ENCODE measurements at places on chromosomes 3 and 15.
A peak's percentile ranks its signal among the peaks of the same experiment; 100 is the strongest.

DNA sequence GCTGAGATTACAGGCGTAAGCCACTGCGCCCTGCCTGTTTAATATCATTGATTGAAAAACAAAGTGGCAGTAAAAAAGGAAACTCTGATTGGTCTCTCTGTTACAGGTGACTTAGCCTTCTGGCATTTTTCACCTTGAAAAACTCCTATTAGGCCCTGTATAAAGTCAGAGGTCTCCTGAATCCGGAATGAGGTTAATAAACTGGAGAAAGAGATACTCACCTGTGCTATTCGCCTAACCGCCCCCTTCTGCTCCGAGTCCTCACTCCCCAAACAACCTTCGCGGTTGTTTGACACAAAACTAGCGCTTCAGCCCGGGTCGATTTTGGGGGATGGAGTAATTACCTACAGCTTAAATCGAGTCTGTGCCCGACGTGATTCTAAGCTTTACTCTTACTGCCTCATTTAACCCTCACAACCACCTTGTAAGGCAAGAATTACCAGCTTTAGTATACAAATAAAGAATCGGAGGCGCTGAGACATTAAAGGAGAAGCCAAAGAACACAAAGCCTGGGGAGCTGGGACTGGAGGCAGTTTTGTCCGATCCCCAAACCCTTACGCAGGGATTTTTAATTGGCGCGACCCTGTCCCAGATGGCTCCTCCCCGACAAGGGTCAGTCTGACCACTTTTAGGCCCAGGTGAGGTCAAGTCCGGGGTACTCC lies 441 bp downstream of the CEP70 start:
- DNase-seq: no peak

- no peak for DNase-seq
These were observed 57.9 kb downstream of the CHSY1 start for GRCh38 chr15:101193806-101194545.

DNA sequence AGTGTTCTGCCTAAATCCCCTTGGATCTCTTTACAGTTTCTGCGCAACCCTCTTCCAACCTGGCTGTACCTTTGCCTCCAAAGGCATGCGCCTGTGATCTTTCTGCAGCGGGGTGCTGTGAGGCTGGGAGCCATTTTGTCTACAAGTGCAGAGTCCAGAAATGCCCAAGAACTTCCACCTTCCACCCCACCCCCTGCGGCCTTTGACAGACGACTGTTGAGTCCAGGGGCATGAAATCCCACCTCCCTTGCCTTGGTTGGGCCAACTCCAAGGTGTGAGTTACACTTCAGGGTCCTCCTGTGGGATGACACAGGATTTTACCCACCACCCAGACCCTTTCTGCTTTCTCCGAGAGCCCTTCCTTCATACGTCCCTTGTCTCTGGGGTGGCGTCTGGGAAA lies 24.1 kb downstream of the HRH1 start:
- no peak for DNase-seq

DNA sequence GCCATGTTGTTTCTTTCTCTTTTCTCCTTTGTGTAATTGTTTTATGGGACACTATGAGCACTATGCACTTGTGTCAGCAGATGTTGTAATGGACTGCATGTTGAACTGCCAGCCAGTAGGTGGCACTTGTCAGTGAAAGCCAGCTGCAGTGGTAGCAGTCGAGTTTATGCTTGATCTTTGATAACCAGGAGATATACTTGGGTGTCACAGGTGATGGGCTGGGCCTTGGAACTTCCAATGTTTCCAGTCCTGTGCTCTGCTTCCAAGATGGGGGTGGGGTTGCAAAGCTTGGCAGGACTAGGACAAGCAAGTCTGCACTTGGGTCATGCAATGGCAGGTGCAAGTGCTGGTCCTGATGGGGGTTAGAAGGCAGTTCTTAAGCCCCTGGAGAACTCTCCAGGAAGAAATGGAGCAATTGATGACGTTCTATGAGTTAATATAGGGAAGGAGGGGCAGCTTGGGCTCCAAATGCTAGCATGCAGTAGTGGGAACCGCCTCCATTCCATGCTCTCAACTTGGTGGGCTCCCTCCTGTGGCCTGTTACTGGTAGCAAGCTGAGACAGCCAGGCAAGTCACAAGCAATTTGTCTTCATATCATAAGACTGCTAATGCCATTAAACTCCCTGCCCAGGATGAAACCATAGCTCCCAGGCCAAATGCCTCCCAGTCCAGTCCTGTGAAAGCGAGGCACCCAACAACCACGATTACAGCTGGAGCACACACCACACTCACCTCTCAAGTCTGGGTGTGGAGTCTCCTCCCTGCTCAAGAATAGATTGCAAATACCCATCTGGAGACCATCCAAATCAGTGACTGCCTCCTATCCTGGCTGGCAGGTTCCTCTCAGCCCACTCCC lies 287.2 kb downstream of the CGGBP1 start:
- DNase-seq: no peak

DNA sequence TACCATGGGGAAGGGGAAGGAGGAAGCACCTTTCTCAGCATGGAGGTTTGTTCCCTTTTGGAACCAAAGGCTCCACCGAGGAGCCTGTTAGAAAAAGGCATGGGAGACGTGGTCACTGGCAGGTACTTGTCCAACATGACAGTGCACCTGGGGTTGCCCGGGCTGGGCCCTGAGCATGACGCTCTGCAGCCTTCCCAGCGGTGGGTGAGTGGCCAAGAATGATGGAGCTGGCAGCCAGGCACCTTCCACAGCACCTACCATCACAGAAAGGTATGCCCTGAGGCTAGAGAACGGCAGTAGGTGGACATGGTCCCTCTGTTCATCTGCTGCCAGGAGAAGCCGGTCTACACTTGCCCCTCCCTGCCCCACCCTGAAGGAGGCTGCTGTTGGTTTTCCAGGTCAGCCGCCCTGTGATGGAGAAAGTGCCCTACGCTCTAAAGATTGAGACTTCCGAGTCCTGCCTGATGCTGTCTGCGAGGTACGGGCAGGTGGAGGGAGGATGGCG lies 29.0 kb upstream of the NR2C2 start:
- DNase-seq: no peak

GRCh38 chr3:107308716-107309115 lies 68.5 kb upstream of the CCDC54 start:
- DNase-seq: no peak

- no peak for DNase-seq
These were observed 100.0 kb downstream of the ZMAT3 start for GRCh38 chr3:178971614-178972013.

GRCh38 chr3:29072611-29073010 lies 208.3 kb upstream of the RBMS3 start:
- DNase-seq: no peak

DNA sequence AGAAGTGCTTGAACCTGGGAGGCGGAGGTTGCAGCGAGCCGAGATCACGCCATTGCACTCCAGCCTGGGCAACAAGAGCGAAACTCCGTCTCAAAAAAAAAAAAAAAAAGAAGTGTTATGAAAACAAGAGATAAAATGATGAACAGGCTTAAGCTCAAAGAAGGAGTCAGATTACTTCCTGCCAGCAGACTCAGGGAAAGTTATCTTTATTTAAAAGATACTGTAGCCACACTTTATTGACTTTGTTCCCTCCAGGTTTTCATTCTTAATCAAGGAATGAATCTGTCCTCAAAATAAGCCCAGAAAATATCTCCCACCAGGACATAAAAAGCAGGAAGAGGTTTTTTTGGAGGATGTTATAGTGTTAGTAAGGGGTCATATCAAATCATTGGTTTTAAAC lies 176.5 kb upstream of the KCNMB2 start:
- DNase-seq: no peak

DNA sequence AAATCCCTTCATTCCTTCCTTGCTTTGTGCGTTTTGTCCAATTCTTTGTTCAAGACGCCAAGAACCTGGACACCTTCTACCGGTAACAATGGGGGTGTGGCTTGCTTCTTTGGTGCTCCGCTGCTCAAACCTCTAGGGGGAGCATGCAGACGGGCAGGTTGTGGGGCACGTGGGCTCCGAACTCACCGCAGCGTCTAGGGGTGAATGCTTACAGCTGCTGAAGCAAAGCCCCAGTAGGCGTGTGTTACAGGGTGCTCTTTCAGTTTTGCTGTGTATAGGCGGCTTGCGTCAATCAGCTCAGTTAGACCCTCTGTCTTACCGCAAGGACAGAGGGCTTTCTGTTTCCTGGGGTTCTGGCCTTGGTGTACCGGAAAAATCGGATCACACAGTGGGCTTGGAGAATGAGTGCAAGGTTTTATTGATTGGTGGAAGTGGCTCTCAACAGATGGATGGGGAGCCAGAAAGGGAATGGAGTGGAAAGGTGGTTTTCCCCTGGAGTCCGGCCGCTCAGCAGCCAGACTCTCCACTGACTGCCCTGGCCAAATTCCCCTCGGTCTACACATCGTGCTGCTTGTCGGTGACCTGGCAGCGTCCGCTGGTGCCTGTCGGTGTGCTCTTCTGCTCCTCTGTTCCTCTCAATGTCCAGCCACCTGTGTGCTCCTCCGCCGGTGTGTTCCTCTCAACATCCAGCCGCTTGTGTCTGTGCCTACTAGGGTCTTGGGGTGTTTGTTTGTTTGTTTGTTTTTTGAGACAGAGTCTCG lies 1.2 kb upstream of the LRRC34 start:
- DNase-seq: peak; percentile 52

- DNase-seq: no peak
These were observed 57.0 kb downstream of the BOC start for GRCh38 chr3:113268311-113268710.

GRCh38 chr3:98185180-98185579 lies 18.7 kb downstream of the OR5H15 start:
- DNase-seq: no peak

DNA sequence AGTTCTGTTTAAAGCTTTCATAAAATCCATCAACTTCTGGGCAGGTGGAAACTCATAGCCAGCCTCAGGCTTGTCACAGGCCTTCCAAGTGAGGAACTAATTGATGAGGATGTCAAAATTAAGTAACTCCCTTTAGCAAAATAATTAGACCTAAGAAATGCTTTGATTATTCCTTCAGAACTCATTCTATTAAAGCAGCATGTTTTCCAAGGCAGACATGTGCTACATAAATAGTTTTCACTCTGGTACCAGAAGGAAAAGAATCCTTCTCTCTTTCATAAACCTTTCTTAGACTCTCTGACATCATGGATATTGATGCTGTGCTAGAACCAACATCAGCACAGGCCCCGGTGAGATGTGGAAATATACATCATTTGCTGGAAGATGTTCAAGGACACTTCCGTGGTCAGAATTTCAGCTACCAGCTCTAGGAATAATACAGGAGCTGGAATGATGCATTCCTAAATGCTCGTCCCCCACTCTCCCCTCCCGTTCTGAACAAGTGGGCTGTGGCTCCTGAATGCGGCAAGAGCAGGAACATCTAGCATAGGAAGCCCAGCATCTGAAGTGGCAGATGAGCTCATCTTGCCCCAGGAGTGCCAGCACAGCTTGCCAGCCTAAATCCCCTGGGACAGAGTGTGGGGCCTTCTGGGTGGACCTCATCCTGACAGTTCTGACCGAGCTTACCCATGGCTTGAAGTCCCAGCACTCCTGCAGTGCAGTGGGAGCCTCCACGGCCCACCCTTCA lies 82.4 kb downstream of the WWTR1 start:
- no peak for DNase-seq

DNA sequence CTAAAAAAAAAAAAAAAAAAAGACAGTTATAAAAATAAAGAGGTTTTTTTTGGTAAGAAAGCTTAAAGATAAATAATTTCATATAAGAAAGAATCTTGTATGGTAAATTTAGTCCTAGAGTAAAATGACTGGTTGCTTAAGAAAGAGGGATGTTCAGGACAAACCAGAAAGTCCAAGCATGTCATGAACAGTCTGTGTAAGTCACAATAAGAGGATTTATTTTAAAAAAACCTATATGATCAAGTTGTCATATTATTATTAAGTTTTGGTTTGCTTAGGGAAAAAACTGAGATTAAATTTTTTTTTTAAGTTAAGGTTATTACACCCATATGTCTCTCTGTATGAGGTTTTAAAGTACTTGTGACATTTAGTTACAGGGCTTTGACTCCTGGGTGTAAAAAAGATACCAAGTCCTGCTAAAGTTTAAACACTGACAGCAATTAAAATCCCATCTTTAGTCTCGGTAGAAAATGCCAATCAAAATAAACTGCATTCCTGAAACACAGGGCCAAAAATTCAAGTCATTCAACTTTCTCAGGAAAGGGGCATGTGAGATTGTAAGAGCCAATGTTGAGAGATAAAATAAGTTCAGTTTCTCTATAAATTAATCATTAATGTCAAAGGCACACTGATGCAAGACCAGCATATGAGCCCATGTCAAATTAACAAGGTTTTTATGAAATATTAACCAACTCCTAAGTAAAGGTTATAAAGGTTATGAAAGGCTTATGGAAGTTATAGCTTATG lies 8.5 kb upstream of the BDH1 start:
- no peak for DNase-seq

DNA sequence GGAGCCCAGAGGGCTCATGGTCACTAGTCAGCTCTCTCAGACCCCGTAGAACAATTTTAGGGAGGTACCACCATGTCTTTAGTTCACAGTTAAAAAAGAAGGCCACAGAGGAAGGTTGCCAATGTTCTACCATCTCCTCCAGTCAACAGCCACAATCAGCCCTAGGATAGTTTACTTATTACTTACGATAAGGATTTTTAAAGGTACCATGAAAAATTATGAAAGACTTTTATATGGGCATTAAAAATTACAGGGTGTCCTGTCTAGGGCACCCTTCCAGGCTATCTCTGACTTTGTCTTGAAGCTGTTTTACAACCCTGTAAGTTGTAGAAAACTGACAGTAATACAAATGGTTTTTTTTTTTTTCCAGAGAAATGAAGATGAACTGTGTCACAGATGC lies 57.9 kb downstream of the CAPN7 start:
- no peak for DNase-seq

DNA sequence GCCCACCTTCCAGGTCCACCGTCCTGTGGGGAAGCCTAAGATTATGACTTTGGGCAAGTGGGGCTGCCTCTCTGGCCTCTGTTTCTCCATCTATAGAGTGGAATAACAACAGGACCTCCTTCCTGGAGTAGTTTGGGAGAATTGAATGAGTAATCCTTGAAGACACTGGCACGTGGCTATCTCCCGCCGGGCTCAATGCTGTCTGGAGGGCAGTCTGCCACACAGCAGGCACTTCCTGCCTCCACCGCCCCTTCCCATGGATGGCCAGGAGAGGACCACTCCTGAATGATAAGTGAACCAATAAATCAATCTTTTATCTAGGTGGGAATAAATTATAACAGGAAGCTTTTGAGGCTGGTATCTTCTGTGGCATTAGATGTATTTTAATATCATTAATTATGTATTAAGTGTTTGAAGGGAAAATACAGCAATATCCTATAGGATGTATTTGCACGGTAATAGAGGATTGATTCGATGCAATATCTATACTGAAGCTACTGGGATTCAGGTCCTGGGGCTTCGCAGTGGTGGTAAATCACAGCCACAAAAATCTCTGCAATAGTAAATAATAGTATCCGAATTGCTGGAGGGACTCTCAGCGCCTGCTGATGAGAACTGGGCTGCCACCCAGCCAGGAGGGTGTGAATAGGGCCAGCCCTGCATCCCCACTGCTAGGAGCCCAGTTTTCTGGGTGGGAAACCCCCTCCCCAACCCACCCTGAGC lies 15.9 kb downstream of the MEGF11 start:
- no peak for DNase-seq

GRCh38 chr3:55313666-55314065 lies 173.4 kb downstream of the WNT5A start:
- no peak for DNase-seq

GRCh38 chr3:117566926-117567325 lies 857.3 kb downstream of the TUSC7 start:
- no peak for DNase-seq

GRCh38 chr3:177679568-177680471 lies 482.5 kb upstream of the TBL1XR1 start:
- DNase-seq: no peak
